Activated CD4-positive, alpha-beta memory T cell treated with anti-CD3 and anti-CD28 coated beads for 36 hours (primary cell): ENCODE measurements at places on chromosomes 16 and 17.

- H3K4me1 ChIP-seq = peaks cover 2% of the 10 kb centered on the region
- DNase-seq = no peak
- H3K27ac ChIP-seq = no peak overlapping the region
- H3K36me3 ChIP-seq = no peaks in the 10 kb centered on the region
- no peaks in the 10 kb centered on the region for H3K27me3 ChIP-seq
Measured at GRCh38 chr17:64329588-64329987, 61.1 kb downstream of the PECAM1 start.

GRCh38 chr16:25109643-25110042 is 1.9 kb upstream of the LCMT1 start:
- no peak for DNase-seq
- H3K27ac ChIP-seq = no peak overlapping the region
- no peak overlapping the region for H3K4me3 ChIP-seq
- H3K4me1 ChIP-seq = peaks cover 51% of the 10 kb centered on the region
- H3K36me3 ChIP-seq = peaks cover 8% of the 10 kb centered on the region

DNA sequence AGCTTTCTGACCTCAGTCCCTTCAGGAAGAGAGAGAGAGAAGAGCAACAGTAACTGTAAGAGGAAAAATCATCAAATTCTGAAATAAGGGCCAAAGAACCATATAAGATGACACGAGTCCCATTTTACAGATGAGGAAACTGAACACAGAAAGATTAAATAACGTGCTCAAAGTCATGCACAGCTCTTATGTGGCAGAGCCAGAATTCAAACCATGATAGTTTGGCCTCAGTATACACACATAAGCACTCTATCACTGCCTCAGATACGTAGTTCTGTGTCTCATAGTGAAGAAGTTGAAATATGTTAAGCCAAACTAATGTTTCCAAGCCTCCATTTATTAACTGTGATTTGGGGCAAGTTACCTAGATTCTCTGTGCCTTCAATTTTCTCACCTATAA is 1.9 kb upstream of the ZNF19 start:
- H3K27me3 ChIP-seq = no peaks in the 10 kb centered on the region
- H3K4me1 ChIP-seq = no peaks in the 10 kb centered on the region
- H3K36me3 ChIP-seq = no peaks in the 10 kb centered on the region
- H3K27ac ChIP-seq = no peak overlapping the region
- DNase-seq = no peak
- no peak overlapping the region for H3K4me3 ChIP-seq

DNA sequence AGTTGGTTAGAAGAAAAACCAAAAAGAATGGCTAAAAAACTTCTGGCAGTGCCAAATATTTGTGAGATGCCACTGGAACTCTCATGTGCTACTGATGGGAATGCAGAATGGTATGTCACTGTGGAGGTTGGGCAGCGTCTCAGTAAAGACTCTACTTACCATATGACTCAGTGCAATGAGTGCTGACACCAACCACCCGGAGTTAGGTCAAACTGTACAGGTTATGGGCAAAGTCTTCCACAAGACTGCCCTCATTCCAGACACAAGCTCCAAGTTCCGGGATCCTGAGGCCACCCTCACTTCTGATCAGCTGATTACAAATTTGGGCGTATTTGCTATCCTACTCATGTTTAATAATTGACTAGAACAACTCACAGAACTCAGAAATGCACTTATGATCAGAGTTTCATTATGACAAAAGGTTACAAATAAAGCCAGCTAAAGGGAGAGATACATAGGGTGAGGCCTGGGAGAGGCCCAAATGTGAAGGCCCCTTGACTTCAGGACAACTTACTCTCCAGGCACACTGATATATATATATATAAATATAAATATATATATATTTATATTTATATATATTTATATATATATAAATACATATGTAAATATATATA is 114.9 kb downstream of the TRIM37 start:
- peaks cover 11% of the 10 kb centered on the region for H3K36me3 ChIP-seq

GRCh38 chr17:61280338-61280737 is 119.3 kb upstream of the TBX2 start:
- no peak overlapping the region for H3K4me3 ChIP-seq
- peaks cover 2% of the 10 kb centered on the region for H3K36me3 ChIP-seq
- no peak for DNase-seq

GRCh38 chr17:12673788-12674187 is 8.1 kb downstream of the MYOCD start:
- peaks cover 4% of the 10 kb centered on the region for H3K27me3 ChIP-seq
- H3K36me3 ChIP-seq = no peaks in the 10 kb centered on the region
- DNase-seq = no peak

GRCh38 chr16:83578171-83578570 is 229.6 kb upstream of the HSBP1 start:
- no peak overlapping the region for H3K27ac ChIP-seq
- H3K4me1 ChIP-seq = no peaks in the 10 kb centered on the region
- H3K27me3 ChIP-seq = no peaks in the 10 kb centered on the region
- no peak overlapping the region for H3K4me3 ChIP-seq

GRCh38 chr17:4309897-4310296 is 46.1 kb upstream of the ANKFY1 start:
- no peak for DNase-seq
- peaks cover 60% of the 10 kb centered on the region for H3K4me1 ChIP-seq
- H3K27ac ChIP-seq = no peak overlapping the region

GRCh38 chr17:28818819-28819221 is 23.8 kb downstream of the FAM222B start:
- no peaks in the 10 kb centered on the region for H3K36me3 ChIP-seq
- no peak overlapping the region for H3K4me3 ChIP-seq
- no peak for DNase-seq
- H3K27me3 ChIP-seq = no peaks in the 10 kb centered on the region
- peak overlapping the region; percentile 30 for H3K27ac ChIP-seq

- no peak for DNase-seq
- no peaks in the 10 kb centered on the region for H3K27me3 ChIP-seq
- peaks cover 20% of the 10 kb centered on the region for H3K36me3 ChIP-seq
- H3K4me3 ChIP-seq = no peak overlapping the region
- H3K27ac ChIP-seq = no peak overlapping the region
- peaks cover 95% of the 10 kb centered on the region for H3K4me1 ChIP-seq
Measured at GRCh38 chr17:8952191-8952590, 13.3 kb downstream of the PIK3R5 start.

GRCh38 chr17:82175951-82176350 is 36.7 kb downstream of the CCDC57 start:
- H3K4me3 ChIP-seq = no peak overlapping the region
- no peaks in the 10 kb centered on the region for H3K27me3 ChIP-seq
- peaks cover 18% of the 10 kb centered on the region for H3K36me3 ChIP-seq

DNA sequence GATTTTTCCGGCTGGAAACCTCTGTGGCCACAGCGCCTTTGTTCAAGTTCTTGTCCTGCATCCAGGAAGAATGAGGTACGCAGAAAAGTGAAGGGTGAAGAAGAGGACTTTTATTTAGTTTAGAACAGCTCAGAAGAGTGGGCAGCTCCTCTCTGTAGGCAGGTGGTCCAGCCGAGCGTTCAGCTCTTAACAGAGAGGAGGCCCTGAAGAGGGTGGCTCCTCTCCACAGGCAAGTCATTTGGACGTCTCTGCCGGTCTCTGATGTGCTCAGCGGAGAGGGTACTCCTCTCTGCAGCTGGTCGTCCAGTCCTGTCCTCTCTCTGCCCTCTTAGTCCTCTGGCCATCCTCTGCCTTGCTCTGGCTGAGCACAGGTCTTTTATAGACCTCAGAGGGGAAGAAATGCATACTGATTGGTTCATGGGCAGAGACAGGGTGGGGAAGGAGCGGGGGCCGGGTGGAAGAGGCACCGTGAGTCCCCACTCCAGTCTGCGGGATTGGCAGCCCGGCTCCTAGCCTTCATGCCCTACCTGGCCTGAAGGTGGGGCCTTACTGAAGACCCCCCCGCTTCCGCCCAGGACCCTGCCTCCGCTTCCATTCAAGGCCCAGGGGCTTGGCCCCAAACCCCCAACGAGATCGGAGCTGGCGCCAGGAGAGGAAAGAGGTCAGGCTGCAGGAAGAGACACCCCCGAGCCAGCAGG is 70.0 kb upstream of the NKD1 start:
- no peak overlapping the region for H3K27ac ChIP-seq
- H3K4me3 ChIP-seq = no peak overlapping the region
- peaks cover 5% of the 10 kb centered on the region for H3K27me3 ChIP-seq
- DNase-seq = no peak
